ENCODE measurements at places on chromosomes 13 and 19. TPM values are rescaled to one million over a fixed set of nuclear protein-coding genes. Genes with fewer than 3 reads are reported as not detected.
A peak's percentile ranks its signal among the peaks of the same experiment; 100 is the strongest.

DNA sequence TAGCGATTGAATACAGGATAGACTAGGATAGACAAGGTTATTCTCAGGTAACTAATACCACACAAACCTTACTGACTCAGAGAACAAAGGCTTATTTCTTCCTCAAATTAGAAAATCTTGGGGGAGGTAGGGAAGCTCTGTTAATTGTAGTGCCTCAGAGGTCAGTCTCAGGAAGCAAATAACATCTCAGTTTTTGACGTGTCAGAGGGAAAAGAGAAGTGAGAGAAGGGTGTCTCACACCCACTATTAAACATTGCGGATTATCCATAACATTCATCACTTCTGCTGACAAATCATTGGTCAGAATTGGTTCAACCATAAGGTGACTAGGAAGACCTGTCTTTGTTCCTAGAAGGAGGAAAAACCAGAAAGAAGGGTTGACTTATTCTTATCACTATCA lies 579.4 kb upstream of the MIR17HG start:
- DNase-seq: no peak
- H3K27me3 ChIP-seq: no peaks in the 10 kb centered on the region
- H3K4me3 ChIP-seq: no peak overlapping the region
- H3K36me3 ChIP-seq: no peaks in the 10 kb centered on the region
- H3K27ac ChIP-seq: no peak overlapping the region
- H3K4me1 ChIP-seq: no peaks in the 10 kb centered on the region

DNA sequence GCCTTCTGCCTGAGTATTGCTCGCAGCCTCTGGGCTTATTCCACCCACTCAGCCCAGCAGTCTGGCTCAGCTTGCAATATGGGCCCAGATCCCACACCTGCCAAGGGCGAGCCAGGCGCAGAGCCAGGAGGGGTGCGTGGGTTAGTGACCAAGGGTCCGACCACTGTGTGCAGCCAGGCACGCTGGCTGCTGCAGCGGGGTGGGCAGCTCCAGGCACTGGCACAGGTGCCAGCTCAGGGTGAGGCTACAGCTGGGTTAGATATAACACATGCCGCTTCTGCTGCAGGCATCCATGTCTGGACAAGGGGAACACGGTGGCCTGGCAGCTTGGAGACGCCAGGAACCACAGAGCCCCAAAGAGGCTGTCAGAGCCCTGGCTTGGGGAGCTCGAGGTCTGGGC lies 12.6 kb upstream of the URAD start:
- no peaks in the 10 kb centered on the region for H3K4me1 ChIP-seq
- no peaks in the 10 kb centered on the region for H3K36me3 ChIP-seq
- no peak overlapping the region for H3K4me3 ChIP-seq
- H3K27ac ChIP-seq: no peak overlapping the region
- no peak for DNase-seq

- no peaks in the 10 kb centered on the region for H3K27me3 ChIP-seq
- peaks cover 29% of the 10 kb centered on the region for H3K4me1 ChIP-seq
- peak; percentile 25 for DNase-seq
- H3K4me3 ChIP-seq: peak overlapping the region; percentile 75
- H3K27ac ChIP-seq: peak overlapping the region; percentile 57
Observed at GRCh38 chr13:27425158-27425917, 919 bp downstream of the GTF3A start.

- peaks cover 8% of the 10 kb centered on the region for H3K36me3 ChIP-seq
- no peaks in the 10 kb centered on the region for H3K27me3 ChIP-seq
- peak; percentile 4 for DNase-seq
Observed at GRCh38 chr13:41179593-41180250, 14.6 kb downstream of the KBTBD7 start.

- peaks cover 30% of the 10 kb centered on the region for H3K36me3 ChIP-seq
- H3K27me3 ChIP-seq: no peaks in the 10 kb centered on the region
- H3K4me3 ChIP-seq: no peak overlapping the region
- peak; percentile 64 for DNase-seq
Observed at GRCh38 chr19:52670046-52670445, 31.9 kb upstream of the ZNF83 start.

DNA sequence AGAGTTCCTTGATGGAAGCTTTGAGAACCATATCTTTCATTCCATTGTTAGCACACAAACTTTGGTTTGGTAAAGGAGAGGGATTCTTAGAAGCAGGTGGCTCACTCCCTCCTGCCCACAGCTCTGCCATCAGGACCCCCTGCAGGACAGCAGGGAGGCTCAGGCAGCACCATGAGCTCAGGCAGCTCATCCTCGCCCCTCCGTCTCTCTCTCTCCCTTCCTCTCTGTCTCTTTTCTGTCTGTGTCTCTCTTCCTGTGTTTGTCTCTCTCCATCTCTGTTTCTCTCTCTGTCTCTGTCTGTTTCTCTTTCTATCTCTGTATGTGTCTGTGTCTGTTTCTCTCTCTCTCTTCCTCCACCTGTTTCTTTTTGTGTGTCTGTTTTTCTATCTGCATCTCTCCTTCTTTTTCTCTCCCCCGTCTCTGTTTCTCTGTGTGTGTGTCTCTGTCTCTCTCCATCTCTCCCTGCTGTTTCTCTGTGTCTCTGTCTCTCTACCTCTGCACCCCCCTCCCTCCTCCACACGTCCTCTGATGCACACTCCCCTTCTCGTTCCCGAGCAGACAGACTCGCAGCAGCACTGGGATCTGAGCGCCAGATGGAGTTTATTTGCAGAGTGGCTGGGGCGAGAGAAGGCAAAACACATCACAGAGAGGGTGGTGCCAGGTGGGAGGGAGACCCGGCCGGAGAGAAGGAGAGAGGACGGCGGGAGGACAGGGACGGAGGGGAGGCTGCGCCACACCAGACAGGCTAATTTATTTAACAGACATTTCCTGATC lies 8.7 kb downstream of the SBK2 start:
- no peaks in the 10 kb centered on the region for H3K36me3 ChIP-seq
- peaks cover 16% of the 10 kb centered on the region for H3K27me3 ChIP-seq
- no peaks in the 10 kb centered on the region for H3K4me1 ChIP-seq
- no peak for DNase-seq
- H3K27ac ChIP-seq: no peak overlapping the region
- no peak overlapping the region for H3K4me3 ChIP-seq

GRCh38 chr19:41708481-41708880 lies at the start of gene CEACAM5:
Gene CEACAM5 (plus strand): TSS chr19:41708626. CDS start chr19:41708732, 106 bp downstream.
- H3K27ac ChIP-seq: no peak within 1 kb of the TSS
- DNase-seq: no peak
- peaks cover 98% of the 10 kb centered on the region for H3K27me3 ChIP-seq
- H3K4me3 ChIP-seq: no peak within 1 kb of the TSS
- H3K36me3 ChIP-seq: no peaks in the 10 kb centered on the region

GRCh38 chr13:48828962-48829411 lies 146.7 kb upstream of the FNDC3A start:
- H3K27ac ChIP-seq: no peak overlapping the region
- no peaks in the 10 kb centered on the region for H3K36me3 ChIP-seq
- DNase-seq: peak; percentile 44
- peaks cover 8% of the 10 kb centered on the region for H3K4me1 ChIP-seq
- no peak overlapping the region for H3K4me3 ChIP-seq
- no peaks in the 10 kb centered on the region for H3K27me3 ChIP-seq

GRCh38 chr13:75675421-75675820 lies 39.3 kb downstream of the LMO7 start:
- peaks cover 8% of the 10 kb centered on the region for H3K4me1 ChIP-seq
- H3K27me3 ChIP-seq: no peaks in the 10 kb centered on the region
- peak overlapping the region; percentile 79 for H3K4me3 ChIP-seq
- peak; percentile 20 for DNase-seq

DNA sequence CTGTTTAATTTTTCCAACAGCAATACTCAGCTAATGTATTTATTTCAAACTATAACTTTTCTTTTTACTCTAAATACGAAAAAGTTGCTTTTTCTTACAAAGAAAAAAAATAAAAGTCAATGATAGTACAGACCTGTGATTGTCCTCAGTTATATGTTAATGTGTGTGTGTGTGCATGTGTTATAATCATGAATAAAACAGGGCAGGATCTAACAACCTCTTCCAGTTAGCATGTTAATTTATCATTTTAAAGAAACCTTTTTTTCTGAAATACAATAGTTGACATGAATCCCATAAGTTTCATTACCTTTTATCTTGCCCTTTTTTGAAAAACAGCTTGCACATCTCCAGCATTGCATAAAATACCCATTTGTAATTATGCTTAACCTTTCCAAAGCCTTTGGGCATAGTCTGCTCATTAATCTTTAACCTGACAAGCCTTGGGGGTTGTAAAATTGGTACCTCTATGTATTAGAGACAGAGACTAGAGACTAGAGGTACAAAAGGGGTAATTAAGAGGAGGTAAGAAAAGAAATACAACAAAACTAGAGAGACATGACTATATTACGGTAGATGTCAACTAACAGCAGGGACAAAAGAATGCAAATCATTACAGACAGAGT lies 828.1 kb downstream of the OLFM4 start:
- H3K27me3 ChIP-seq: peaks cover 13% of the 10 kb centered on the region
- DNase-seq: no peak
- no peak overlapping the region for H3K27ac ChIP-seq
- no peak overlapping the region for H3K4me3 ChIP-seq

DNA sequence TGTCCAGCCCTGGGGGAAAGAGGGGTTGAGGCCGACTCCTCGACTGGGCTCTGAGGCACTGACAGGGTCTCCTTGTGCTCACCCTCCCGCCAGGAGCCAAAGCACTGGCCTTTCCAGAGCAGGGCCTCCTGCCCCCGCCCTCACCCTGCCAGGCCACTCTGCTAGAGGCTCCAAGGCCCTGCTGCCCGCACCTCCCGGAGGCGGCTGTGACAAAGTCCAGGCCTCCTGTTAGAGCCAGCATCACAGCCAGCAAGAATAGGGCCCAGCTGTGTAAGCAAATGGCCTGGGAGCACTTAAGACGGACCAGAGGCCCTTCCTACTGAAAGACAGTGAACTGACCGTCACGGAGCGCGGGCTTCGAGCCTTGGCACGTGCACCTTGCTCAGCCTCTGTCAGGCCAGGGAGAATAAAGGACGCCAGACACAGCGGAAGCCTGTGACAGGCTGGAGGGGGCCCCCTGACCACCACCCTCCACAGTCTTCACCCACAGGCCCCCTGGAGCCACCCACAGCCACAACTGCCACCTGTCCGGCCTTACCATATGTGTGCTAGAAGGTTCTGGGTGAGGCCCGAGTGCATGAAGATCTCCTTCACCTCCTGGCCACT lies 50.9 kb downstream of the EPS15L1 start:
- no peak overlapping the region for H3K27ac ChIP-seq
- H3K36me3 ChIP-seq: peaks cover 57% of the 10 kb centered on the region
- no peaks in the 10 kb centered on the region for H3K27me3 ChIP-seq
- DNase-seq: no peak
- no peak overlapping the region for H3K4me3 ChIP-seq

GRCh38 chr13:23867027-23867491 lies 22.1 kb downstream of the MIPEP start:
- no peak overlapping the region for H3K27ac ChIP-seq
- H3K27me3 ChIP-seq: no peaks in the 10 kb centered on the region
- no peak overlapping the region for H3K4me3 ChIP-seq
- peaks cover 13% of the 10 kb centered on the region for H3K36me3 ChIP-seq

DNA sequence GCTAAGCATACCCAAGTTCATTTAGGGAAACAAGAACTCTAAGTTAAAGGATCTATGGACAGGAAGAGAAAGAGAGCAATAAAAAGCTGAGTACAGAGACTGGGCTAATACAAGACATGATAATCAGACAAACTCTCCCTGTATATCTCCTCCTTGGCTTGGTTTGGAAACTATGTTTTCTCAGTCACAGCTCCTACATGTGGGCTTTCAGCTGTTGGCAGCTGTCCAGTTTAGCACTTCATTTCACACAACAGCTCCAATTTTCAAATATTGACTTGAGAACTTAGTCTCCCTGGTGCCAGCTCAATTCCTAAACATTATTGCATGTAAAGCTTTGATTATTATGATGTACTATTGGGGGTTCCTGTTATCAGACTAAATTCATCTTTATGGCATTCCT lies 222.8 kb upstream of the OBI1 start:
- H3K27me3 ChIP-seq: peaks cover 20% of the 10 kb centered on the region
- H3K4me3 ChIP-seq: no peak overlapping the region
- no peak for DNase-seq
- H3K4me1 ChIP-seq: no peaks in the 10 kb centered on the region
- no peaks in the 10 kb centered on the region for H3K36me3 ChIP-seq
- no peak overlapping the region for H3K27ac ChIP-seq

- DNase-seq: no peak
- no peaks in the 10 kb centered on the region for H3K4me1 ChIP-seq
- H3K4me3 ChIP-seq: no peak overlapping the region
- no peaks in the 10 kb centered on the region for H3K27me3 ChIP-seq
- H3K27ac ChIP-seq: no peak overlapping the region
Observed at GRCh38 chr19:41434450-41434849, 5.3 kb downstream of the DMAC2 start.

GRCh38 chr13:33015791-33016323 lies 366 bp upstream of the KL start:
- no peak overlapping the region for H3K4me3 ChIP-seq
- no peaks in the 10 kb centered on the region for H3K36me3 ChIP-seq
- no peaks in the 10 kb centered on the region for H3K4me1 ChIP-seq

DNA sequence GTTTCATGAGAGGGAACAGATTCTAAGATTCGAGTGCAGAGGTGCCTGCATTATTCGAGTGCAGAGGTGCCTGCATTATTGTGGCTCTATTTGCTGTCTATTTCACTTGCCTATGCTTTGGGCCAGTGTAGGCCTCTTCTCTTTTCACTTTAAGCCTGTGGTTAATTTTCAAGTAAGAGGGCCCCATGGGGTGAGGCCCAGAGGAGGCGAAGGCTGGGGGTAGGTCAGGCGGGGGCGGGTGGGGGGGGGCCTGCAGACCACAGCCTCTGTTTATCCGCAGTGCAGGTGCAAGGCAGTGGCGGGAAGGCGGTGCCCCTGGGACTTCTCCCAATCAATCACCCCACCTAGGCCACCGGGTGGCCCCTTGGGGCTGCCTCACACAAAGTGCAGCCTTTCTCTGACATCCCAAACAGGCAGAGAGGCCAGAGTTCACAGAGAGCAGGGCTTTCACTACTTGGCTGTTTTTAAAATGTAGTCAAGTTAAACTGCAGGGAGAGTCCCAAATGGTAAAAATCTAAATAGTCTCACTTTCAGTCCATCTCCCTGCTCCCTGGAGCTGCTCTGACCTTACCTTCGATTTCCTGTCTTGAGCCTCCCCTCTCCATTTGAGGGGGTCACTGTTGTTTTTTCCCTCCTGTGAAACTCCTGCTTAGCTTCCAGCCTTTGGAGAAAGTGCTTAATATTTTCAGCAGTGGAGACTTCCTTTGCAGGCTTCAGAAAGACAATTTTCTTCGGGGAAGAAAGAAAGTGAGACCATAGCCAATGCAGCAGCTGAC lies 249.0 kb downstream of the DLEU7 start:
- no peak overlapping the region for H3K4me3 ChIP-seq
- no peak overlapping the region for H3K27ac ChIP-seq
- no peak for DNase-seq
- no peaks in the 10 kb centered on the region for H3K27me3 ChIP-seq
- H3K36me3 ChIP-seq: no peaks in the 10 kb centered on the region

GRCh38 chr13:92989301-92989700 lies 237.3 kb upstream of the GPC6 start:
- H3K27ac ChIP-seq: no peak overlapping the region
- H3K4me1 ChIP-seq: peaks cover 8% of the 10 kb centered on the region
- H3K4me3 ChIP-seq: no peak overlapping the region

- peak; percentile 80 for DNase-seq
- no peaks in the 10 kb centered on the region for H3K27me3 ChIP-seq
- H3K27ac ChIP-seq: no peak overlapping the region
- H3K4me3 ChIP-seq: no peak overlapping the region
- no peaks in the 10 kb centered on the region for H3K36me3 ChIP-seq
- no peaks in the 10 kb centered on the region for H3K4me1 ChIP-seq
Observed at GRCh38 chr19:33156334-33156733, 24.4 kb downstream of the WDR88 start.

LCP1 gene
- total RNA-seq: 0.88 TPM

OR10H2 gene
- total RNA-seq: not detected

ZNF562 gene
- 56.4 TPM for total RNA-seq

JAK3 gene
- total RNA-seq: not detected

TMED1 gene
- total RNA-seq: 23.2 TPM

CPAMD8 gene
- 2.3 TPM for total RNA-seq

POP4 gene
- total RNA-seq: 60.3 TPM

KLK7 gene
- total RNA-seq: not detected

KCNK6 gene
- 6.2 TPM for total RNA-seq

Measured in MCF 10A (cell line).